ENCODE measurements at places on chromosomes 12 and 14.

GRCh38 chr12:117441751-117442150, 80.3 kb upstream of the NOS1 start:
- DNase-seq: no peak

DNA sequence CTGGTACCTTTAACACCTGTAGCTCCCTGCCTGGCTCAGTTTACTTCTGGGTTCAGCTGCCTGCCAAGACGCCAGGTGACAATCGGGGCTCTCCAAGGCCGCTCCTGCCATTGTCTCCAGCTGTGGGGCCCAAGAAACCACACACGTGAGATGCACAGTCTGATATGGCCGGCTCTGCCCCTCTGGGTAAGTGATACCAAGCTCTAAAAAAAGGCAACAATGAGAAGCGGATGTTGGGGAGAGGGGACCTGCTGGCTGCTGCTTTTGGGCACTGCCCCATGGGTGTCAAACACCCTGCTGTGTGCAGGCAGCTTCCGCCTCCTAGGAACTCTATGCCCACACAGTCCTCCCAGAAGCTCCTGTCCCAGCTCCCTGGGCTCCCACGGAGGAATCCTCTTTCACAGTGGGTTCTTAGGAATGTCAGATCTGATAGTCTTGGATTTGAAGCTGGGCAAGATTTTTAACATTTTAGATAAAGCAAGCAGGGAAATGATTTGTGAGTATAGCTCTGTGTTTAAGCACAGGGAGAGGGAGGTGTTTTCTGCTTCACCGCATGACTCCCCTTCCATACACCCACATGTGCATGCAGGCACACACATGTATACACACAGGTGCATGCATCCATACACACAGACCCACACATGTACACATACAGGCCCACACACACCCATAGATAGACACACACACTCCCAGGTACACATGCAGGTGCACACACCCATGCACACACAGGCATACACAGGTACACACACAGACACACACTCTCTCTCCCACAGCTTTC, 1135.8 kb downstream of the BCL11B start:
- no peak for DNase-seq

GRCh38 chr12:96988919-96989318, 81.9 kb downstream of the NEDD1 start:
- DNase-seq: no peak

DNA sequence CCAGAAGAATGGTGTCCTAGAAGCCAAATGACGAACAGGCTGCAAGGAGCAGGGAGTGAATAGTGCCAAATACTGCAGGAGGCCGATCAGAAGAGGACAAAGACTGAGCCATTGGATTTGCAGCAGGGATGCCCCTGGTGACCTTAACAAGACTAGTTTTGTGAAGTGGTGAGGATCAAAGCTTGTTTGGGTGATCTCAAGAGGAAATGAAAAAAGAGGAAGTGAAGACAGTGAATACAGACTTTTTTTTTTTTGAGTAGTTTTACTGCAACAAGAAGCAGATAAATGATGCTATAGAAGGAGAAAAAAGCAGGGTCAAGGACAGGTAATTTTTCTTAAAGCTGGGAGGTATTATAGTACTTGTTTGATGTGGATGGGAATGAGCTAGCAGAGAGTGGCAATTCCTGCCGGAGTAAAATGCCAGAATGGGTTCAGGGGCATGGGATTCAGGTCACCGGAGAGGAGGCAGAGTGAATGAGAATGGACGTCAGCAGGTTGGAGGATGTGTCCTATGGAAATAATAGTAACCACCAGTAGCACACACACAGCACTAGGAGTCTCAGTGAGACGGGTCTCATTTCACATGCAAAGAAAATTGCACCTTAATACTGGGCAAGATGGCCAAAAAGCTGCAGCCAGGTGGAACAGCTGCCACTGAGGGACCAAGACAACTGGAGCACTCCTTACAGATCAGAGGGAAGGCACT, 345.8 kb upstream of the CCDC196 start:
- DNase-seq: no peak

GRCh38 chr14:104731320-104732294, 7.6 kb downstream of the ADSS1 start:
- DNase-seq: no peak

DNA sequence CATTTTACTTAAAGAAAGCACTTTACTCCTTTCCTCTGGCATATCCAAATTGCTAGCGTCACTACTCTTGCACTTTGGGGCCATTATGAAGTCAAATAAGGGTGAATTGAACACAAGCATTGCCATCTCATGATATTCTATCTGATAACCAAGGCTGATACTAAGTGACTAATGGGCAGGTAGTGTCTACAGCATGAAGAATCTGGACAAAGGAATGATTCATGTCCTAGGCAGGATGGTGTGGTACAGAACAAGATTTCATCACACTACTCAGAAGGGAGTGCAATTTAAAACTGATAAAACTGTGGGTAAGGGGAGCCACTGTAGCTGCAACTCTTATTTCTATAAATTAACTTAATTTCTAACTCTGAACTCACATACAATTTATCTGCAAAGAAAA, 7.7 kb upstream of the SLC6A15 start:
- no peak for DNase-seq

GRCh38 chr14:74492776-74493342, at the start of gene NPC2:
TSS of gene NPC2 (minus strand) at chr14:74493305. CDS start at chr14:74493274, 31 bp downstream.
- no peak for DNase-seq

DNA sequence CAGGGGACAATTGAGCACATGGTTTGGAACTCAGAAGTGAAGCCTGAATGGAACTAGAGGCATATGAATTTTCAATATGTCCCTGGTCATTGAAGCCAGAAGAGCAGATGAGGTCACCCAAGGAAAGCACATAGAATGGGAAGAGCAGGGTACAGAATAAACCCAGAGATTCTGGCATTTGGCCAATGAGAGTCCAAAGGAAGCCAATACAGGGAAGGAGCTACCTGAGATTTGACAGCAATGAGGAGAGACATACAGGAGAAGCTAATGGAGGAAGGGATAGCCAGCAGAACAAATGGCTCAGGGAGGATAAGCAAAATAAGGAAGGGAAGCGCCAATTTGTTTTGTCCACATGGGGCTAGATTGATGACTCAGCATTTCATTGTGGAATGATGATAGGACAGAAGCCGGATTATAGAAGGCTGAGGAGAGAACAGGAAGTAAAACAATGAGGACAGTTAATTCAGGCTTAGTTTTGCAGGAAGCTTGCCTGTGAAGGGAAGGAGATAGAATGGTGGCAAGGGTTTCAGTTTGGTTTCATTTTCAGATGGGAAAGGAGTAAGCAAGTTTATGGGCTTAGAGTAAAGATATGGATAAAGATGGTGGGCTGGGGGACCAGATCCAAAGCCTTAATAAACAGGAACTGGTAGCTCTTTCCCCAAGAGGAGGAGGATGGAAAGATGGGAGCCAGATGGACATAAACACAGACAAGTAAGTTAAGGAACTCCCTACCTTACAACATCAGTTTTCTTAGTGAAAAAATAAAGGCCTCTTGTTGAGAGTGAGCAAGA, 3.2 kb upstream of the SPTSSA start:
- no peak for DNase-seq

- DNase-seq: no peak
Measured at GRCh38 chr12:58889557-58889956, 30.7 kb downstream of the LRIG3 start.

DNA sequence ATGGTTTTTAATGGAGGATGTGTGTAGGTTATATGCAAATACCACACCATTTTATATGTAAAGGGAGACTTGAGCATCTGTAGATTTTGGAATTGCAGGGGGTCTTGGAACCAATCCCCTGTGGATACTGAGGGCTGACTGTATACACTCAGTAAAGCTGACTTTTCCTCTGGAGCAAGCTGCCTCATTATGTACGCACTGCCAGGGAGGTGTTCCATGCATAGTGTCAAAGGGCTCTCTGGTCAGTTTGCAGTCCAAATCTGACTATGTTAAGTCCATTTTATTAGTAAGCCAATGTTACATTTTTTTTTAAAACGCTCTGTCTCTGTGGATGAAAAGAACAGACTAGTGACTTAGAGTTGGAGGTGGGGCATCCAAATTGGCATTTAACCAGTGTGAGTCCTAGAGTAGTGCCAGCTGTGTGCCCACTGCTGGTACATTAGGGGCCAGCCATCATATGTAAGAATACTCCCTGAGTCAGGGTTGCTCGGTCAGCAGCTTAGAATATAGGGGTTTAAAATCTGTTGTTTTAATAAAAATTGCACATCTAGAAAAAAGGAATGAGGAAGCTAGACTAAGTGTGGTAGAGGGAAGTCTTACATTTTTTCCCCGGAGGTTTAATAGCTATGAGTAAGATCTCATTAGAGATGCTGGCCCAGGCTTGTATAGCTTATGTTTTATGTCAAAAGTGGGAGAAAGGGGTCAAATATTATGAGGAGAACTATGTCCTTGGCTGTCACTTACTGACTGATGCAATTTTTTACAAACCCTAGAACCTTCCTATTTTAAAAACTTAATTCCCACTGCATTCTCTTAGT, 87.0 kb downstream of the TESC start:
- no peak for DNase-seq

- no peak for DNase-seq
Measured at GRCh38 chr12:133026996-133027395, 10.3 kb upstream of the ZNF84 start.

Measured in stimulated activated CD4-positive, alpha-beta T cell treated with anti-CD3 and anti-CD28 coated beads, TNF-alpha, amount 100 ng/mL, for 4 hours (primary cell).